ENCODE measurements at places on chromosomes 11 and 22. TPM values are rescaled to one million over a fixed set of nuclear protein-coding genes. Genes with fewer than 3 reads are reported as not detected.

HEPN1 gene
- not detected for total RNA-seq

DNA sequence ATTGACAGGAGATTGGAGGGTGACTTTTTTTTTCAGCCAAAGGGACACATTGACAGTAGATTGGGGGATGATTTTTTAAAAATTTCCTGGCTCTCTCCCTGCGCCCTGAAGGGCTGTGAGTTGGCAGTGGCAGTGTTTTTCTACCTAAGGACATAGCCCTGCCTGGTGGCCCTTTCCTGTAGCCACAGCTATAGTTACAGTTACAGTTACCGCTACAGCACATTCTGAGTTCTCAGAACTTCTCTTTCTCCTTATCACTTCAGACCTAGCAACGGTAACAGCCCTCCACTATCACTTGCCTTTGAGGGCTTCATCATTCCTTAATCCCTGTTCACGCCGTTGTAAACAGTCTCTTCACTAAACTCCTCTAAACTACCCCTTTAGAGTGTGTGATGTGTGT is 684 bp downstream of the MRGPRX2 start:
- H3K36me3 ChIP-seq, result no peaks in the 10 kb centered on the region
- no peaks in the 10 kb centered on the region for H3K4me1 ChIP-seq
- no peaks in the 10 kb centered on the region for H3K27me3 ChIP-seq
- H3K27ac ChIP-seq, result no peak overlapping the region
- DNase-seq, result no peak

- H3K4me1 ChIP-seq, result no peaks in the 10 kb centered on the region
- H3K27me3 ChIP-seq, result no peaks in the 10 kb centered on the region
- DNase-seq, result no peak
- no peak overlapping the region for H3K27ac ChIP-seq
Measured at GRCh38 chr22:48208894-48209293, 1446.4 kb downstream of the TBC1D22A start.

- DNase-seq, result peak; percentile 89
- H3K4me3 ChIP-seq, result no peak overlapping the region
- H3K4me1 ChIP-seq, result peaks cover 24% of the 10 kb centered on the region
- no peaks in the 10 kb centered on the region for H3K27me3 ChIP-seq
- no peaks in the 10 kb centered on the region for H3K36me3 ChIP-seq
Measured at GRCh38 chr11:16791191-16791961, 52.9 kb downstream of the C11orf58 start.

OR51E2 gene
- total RNA-seq, result 2.0 TPM

All from ascending aorta (tissue), 2 donors.